ENCODE measurements at places on chromosomes 2 and 18. TPM values are rescaled to one million over a fixed set of nuclear protein-coding genes. Genes with fewer than 3 reads are reported as not detected.

The SLC16A14 gene
- under 0.01 TPM for total RNA-seq

The TBR1 gene
- not detected for total RNA-seq

The KATNAL2 gene
- 5.0 TPM for total RNA-seq

The DCDC2C gene
- total RNA-seq = not detected

The ALLC gene
- not detected for total RNA-seq

The MMADHC gene
- total RNA-seq = 187 TPM

The CDH7 gene
- not detected for total RNA-seq

The GAREM2 gene
- 2.4 TPM for total RNA-seq

The SIX3 gene
- not detected for total RNA-seq

The WNT10A gene
- total RNA-seq = not detected

The OSBPL1A gene
- 51.8 TPM for total RNA-seq

The GCA gene
- 3.3 TPM for total RNA-seq

The SAG gene
- total RNA-seq = not detected

The AMER3 gene
- total RNA-seq = not detected

The NAT8 gene
- total RNA-seq = not detected

The HOXD9 gene
- total RNA-seq = 0.36 TPM

The CPLX4 gene
- total RNA-seq = not detected

The ADD2 gene
- total RNA-seq = not detected

The VWC2L gene
- total RNA-seq = not detected

The CNGA3 gene
- total RNA-seq = 0.29 TPM

The EEF1B2 gene
- total RNA-seq = 563 TPM

The OSBPL6 gene
- total RNA-seq = 5.4 TPM

The FOXD4L1 gene
- under 0.01 TPM for total RNA-seq

The DSG1 gene
- not detected for total RNA-seq

The STK17B gene
- total RNA-seq = 140 TPM

The ZNF519 gene
- total RNA-seq = 12.4 TPM

The PTH2R gene
- total RNA-seq = under 0.01 TPM

The STPG4 gene
- 0.72 TPM for total RNA-seq

The FLACC1 gene
- total RNA-seq = 1.5 TPM

The LIMS2 gene
- 14.8 TPM for total RNA-seq

The LOXHD1 gene
- total RNA-seq = not detected

The DLGAP1 gene
- total RNA-seq = not detected

The TUBB8B gene
- total RNA-seq = not detected

The DLX1 gene
- total RNA-seq = 2.4 TPM

The PROC gene
- total RNA-seq = 0.29 TPM

The STON1 gene
- 15.6 TPM for total RNA-seq

The CD302 gene
- total RNA-seq = 14.5 TPM

The ABHD3 gene
- 3.8 TPM for total RNA-seq

The CHRNG gene
- total RNA-seq = not detected

The VSNL1 gene
- 0.36 TPM for total RNA-seq

The CREG2 gene
- total RNA-seq = 0.36 TPM

The ASAP2 gene
- 66.2 TPM for total RNA-seq

The NT5DC4 gene
- total RNA-seq = not detected

The PID1 gene
- 11.8 TPM for total RNA-seq

The MAP3K19 gene
- total RNA-seq = not detected

The IRS1 gene
- total RNA-seq = 24.5 TPM

The KIAA2012 gene
- total RNA-seq = not detected

The IWS1 gene
- 36.6 TPM for total RNA-seq

The GALNT14 gene
- not detected for total RNA-seq

The KLHL14 gene
- total RNA-seq = not detected

The RPIA gene
- total RNA-seq = 6.8 TPM

The MSGN1 gene
- not detected for total RNA-seq
